Renal pelvis (tissue), 12 donors: ENCODE measurements at places on chromosomes 11 and 22. TPM values are rescaled to one million over a fixed set of nuclear protein-coding genes. Genes with fewer than 3 reads are reported as not detected.

GRCh38 chr11:105244160-105244825, 104.7 kb upstream of the CARD18 start:
- no peak for DNase-seq

The SYCE3 gene
- not detected for polyA plus RNA-seq

GRCh38 chr11:36264973-36265344, 24.3 kb downstream of the COMMD9 start:
- no peak for DNase-seq

The IGLL1 gene
- polyA plus RNA-seq: 0.61 TPM

DNA sequence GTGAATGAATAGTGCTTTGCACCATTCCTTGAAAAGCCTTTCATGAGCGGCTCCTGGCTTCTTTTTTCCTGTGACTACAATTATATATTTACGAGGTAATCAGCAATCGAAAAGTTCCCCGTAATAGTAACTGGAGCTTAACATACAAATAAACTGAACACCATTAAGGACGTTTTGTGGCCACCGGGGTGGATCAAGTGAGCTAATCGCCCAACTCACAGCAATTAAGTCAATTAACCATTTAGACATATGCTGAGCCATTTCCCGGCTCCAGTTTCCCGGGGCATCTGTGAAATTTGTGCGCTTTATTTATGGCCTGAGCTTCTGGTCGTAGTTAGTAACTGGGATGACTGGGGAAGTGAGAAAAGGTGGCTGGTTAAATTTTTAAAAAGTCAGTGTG, 465.2 kb downstream of the MIAT start:
- DNase-seq: no peak

The IRAG1 gene
- polyA plus RNA-seq: 9.5 TPM

- no peak for DNase-seq
Observed at GRCh38 chr22:27135031-27135981, 477.9 kb downstream of the MIAT start.

The CRACR2B gene
- 20.0 TPM for polyA plus RNA-seq

DNA sequence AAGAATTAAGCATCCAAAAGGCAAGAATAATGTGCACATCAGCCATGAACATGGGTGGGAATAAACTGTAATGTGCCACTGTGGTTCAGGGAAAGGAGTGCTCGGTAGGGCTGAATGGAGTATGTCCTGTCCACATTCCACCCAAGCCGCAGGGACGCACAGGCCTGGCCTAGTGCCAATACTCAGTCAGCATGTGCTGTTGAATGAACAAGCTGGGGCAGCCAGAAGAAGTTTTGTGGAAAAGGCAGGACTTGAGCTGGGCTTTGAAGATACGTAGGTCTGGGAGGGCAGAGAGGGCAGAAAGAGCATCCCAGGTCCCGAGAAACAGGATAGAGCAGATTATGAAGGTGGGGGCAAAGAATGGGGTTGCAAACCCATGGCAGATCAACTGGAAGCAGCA, 60.0 kb upstream of the PLET1 start:
- no peak for DNase-seq
